ENCODE measurements at places on chromosomes 5 and 9. TPM values are rescaled to one million over a fixed set of nuclear protein-coding genes. Genes with fewer than 3 reads are reported as not detected.

DNA sequence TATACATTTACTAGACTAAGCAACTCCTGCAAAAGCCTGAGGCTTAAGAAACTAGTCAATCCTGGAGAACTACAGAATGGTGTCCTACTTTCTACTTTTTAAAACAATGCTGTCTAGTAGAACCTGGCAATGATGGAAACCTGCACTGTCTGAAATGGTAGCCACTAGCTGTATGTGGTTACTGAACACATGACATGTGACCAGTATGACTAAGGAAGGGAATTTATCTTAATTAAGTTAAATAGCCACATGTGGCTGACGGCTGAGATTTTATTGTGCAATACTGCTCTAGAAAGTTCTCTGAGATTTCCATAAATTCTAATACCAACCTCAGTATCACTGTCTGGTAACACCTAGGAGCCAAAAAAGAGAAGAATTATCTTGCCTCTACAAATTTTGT lies 44.9 kb upstream of the RAPGEF6 start:
- H3K36me3 ChIP-seq: no peaks in the 10 kb centered on the region
- H3K27ac ChIP-seq: no peak overlapping the region
- no peaks in the 10 kb centered on the region for H3K27me3 ChIP-seq

GRCh38 chr5:100311806-100312205 lies 223.4 kb upstream of the FAM174A start:
- H3K27ac ChIP-seq: no peak overlapping the region
- DNase-seq: no peak
- H3K27me3 ChIP-seq: no peaks in the 10 kb centered on the region
- H3K4me1 ChIP-seq: no peaks in the 10 kb centered on the region
- no peaks in the 10 kb centered on the region for H3K36me3 ChIP-seq
- no peak overlapping the region for H3K4me3 ChIP-seq

GRCh38 chr5:39146831-39147540 lies 72.4 kb downstream of the FYB1 start:
- no peak for DNase-seq
- H3K27me3 ChIP-seq: no peaks in the 10 kb centered on the region
- H3K4me1 ChIP-seq: peaks cover 36% of the 10 kb centered on the region

DNA sequence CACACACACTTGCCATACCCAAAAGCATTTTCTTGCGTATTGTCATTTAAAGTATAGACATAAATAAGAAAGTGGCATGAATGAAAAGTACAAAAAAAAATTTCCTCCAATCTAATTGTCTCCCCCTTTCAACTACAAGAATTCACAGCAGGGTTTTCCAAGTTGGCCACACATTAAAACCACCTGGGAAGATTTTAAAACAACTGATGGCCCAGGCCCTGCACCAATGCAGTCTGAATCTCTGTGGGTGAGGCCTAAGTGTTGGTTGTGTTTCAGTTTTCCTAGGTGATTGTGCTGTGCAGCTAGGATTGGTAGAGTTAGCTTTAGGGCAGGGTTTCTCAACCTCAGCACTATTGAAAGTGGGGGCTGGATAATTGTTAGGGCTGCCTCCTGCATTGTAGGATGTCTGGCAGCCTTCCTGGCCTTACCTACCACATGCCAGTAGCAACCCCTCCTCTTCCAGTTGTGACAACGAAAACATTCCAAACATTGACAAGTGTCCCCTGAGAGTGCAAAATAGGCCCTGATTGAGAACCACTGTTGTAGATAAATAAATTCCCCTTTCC lies 337.1 kb downstream of the KIAA0825 start:
- H3K4me1 ChIP-seq: no peaks in the 10 kb centered on the region
- no peaks in the 10 kb centered on the region for H3K27me3 ChIP-seq
- H3K36me3 ChIP-seq: no peaks in the 10 kb centered on the region
- no peak for DNase-seq
- no peak overlapping the region for H3K4me3 ChIP-seq

The PCDHA9 gene
- not detected for total RNA-seq

The FCN1 gene
- not detected for total RNA-seq

The CLTB gene
- 50.1 TPM for total RNA-seq

The PTGS1 gene
- total RNA-seq: 0.44 TPM

All from T-cell (primary cell).